ENCODE measurements at places on chromosomes 11 and 22. TPM values are rescaled to one million over a fixed set of nuclear protein-coding genes. Genes with fewer than 3 reads are reported as not detected.
A peak's percentile ranks its signal among the peaks of the same experiment; 100 is the strongest.

- DNase-seq = no peak
Measured at GRCh38 chr22:21650823-21651520, 8.9 kb downstream of the SDF2L1 start.

DNA sequence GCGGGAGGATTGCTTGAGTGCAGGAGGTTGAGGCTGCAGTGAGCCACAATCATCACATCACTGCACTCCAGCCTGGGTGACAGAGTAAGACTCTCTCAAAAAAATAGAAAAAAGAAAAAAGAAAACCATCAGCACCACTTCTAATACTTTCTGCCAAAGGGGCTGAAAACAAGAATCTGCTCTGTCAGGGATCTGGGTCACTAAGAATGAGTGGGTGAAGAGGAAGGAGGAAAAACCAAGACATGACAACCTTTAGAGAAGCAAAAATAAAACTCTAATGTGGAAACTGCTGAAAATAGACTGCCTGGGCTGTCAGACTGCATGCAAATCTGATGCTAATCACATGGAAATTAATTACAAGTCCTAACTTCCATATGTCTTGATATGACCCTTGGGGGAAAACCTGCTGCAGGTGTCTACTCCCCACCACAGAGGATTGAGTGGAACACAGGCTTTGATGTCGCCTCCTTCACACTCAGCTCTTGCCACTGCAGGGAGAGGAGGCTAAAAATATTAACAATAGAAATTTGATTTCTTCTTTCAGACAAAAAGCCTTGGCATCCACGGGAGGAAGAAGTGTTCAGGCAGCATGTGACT, 62.5 kb upstream of the CRTAM start:
- no peak for DNase-seq

GRCh38 chr11:33924341-33924740, 32.5 kb upstream of the LMO2 start:
- DNase-seq = no peak

DNA sequence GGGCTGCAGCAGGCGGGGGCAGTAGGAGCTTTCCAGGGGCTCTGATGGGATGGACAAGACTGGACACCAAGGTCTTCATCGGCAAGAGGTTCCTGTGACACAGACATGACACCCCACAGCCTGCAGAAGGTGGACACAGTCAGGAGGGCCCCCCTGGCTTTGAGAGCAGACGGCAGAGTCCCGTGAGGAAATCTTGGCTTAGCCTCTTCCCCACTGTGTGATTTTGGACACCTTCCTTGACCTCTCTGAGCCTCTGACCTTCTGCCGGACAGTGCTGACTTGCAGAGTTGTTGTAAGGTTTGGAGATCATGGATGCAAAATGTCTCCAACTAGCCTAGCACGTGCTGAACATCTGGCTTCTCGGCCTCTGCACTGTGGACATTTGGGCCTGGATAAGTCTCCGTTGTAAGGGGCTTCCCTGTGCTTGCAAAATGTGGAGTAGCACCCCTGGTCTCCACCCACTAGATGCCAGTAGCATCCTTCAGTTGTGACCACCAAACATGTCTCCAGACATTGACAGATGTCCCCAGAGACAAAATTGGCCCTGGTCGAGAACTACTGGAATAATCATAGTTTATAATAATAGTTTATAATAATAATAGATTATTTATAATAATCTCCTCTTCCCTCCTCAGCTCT, 54.6 kb downstream of the MCM5 start:
- no peak for DNase-seq

- no peak for DNase-seq
Measured at GRCh38 chr11:4493480-4493818, 11.0 kb downstream of the OR52K1 start.

DNA sequence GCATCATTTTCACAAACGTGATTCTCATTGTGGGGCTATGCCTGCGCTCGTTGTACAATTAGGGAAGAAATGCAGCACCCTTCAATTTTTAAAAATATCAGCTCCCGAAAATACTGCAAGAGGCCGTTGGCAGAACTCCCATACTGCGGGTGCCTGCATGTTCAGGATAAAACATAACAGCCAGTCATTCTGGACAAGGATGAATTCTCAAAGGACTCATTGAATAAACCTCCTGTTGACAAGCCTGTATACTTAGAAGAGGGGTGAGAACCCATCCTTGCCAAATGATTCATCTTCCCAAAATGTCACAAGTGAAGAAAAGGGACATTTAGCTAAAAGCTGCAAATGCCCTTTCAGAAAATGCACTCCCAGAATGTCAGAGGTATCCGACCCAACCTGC, 141.9 kb downstream of the CSNK2A3 start:
- DNase-seq = no peak

DNA sequence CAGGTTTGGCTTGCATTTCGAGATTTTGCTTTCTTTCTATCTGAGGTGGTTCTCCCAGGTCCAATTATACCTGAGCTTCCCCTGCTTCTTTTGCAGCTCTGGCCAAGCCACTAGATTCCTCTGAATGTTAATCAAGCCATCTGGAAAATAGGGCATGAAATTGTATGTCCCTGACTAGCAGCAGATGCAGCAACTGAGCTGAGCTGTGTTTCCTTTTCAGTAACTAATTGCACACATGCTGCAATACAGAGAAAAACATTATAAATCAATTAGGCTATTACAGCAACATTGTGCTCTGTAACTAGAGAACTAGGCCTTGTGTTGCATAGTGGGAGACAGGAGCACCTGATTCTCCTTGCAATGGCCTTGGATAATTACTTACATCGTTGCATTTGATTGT, 408.3 kb downstream of the ETS1 start:
- no peak for DNase-seq

DNA sequence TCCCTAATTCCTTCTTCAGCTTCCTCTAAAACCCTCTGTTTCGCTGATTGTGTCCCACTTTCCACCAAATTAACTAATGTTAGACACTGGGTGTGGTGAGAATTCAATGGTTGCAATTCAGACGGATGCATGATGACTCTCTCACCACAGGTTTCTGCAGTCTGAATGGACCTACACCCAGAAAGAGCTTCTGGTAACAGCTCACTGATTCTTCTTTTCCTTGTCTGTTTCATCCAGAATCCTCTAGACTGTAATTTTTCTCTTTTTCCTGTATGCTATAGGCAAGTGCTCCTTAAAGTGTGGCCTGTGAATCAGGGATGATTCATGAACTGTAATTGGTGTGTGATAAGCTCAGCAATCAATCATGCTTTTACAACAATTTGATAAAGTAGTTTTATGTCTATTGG, 18.1 kb downstream of the MMP10 start:
- DNase-seq = peak; percentile 45

DNA sequence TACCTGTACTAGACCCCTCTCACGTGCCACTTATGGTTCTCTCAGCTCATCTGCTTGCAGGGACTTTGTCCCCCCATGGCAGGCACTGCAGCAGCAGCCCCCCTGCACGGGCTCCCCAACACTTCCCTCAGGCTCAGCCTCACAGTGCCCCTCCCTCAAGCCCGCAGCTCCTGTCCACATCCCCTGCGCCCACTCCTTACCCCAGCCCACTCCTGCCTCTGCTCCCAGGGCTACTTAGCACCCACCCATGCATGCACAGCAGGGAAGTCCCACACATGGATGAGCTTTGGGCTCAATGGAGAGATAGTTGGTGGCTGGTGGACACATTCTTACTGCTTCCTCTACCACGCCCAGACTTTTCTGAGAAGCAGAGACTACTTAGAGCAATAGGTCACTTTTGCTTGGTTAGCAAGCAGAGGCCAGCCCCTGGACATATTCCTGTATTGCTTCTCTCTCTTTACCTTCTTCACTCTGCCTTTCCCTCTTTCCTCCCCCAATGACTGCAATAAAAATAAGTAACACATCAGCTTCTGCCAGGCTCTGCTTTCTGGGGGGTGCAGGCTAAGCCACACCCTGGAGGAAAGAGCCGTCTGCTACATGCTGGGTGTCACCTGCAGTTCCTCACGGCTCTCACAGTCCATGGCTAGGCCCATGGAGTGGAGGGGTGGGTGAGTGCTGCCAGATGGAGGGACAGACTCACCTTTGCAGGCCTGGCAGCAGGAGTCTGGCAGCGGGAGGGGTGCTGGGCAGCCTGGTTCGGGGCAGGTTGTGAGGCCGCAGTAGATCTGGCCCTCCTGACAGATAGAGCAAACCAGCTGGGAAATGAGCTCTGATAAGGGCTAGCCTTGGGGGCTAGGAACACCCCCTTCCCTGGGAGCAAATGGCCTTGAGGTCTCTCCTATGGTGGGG, 23.4 kb downstream of the CHRDL2 start:
- no peak for DNase-seq

DNA sequence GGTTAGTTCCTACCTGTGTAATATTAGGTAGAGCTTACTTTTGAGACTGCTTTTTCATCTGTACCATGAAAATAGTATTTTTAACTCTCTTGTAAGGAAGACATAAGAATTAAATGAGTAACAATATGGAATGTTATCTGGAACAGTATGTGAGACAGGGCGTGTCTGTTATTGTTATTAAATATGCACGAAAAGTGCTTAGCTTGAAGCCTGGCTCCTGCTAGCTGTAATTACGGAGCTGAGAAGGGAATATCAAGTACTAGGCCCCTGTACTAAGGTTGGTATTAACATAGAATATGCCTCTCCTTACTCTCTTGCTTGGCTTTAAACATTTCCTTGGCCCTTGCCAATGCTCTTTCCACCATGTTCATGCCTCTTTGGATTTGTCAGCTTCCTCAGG, 194.0 kb downstream of the FAM76B start:
- no peak for DNase-seq

DNA sequence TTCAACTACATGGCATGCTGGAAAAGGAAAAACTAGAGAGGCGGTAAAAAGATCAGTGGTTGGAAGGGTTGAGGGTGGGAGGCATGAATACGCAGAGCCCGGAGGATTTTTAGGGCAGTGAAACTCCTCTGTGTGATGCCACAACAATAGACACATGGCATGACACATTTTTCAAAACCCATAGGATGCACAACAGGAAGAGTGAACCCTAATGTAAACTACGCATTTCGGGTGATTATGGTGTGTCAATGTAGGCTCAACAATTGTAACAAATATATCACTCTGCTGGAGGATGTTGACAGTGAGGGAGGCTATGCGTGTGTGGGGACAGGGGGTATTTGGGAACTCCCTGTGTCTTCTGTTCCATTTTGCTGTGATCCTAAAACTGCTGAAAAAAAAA, 15.7 kb upstream of the FAM83F start:
- no peak for DNase-seq

- DNase-seq = peak; percentile 50
Measured at GRCh38 chr22:38706101-38706900, 557 bp downstream of the GTPBP1 start.

DNA sequence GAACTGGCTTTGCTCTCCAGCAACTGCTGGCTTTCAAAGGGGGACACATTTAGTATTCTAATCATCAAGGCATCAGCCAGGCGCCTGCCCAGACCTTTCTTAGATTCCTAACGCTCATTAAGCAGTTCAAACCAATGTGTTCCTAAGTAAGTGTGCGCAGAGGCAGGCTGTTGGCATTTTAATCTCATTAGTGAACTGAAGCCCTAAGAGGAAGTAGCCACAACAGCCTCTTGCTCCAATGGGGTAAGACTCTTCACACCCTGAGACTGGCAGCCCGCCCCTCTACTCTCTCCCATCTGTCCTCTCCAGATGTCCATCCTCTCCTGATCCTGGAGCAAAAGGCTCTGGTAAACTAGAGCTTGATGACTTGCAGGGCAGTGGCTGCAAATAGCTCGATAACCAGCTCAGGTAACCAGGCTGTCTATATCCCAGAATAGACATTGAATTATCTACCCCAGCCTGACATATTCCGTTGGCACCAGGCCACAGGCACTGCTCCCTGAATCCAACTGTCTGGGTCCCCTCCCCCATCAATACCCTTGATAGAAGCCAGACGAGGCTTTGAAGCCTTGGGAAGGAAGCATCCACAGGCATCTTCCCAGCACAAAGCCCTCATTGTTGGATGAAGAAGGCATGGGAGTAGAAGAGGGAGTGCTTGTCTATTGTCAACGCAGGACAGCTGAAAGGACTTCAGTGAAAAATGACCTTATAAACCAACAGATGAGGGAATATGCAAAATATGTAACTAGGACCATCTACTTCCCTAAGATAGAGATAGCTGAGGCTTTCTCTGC, 321.1 kb downstream of the TENM4 start:
- no peak for DNase-seq

GRCh38 chr11:117876341-117877119, at the start of gene FXYD6:
Gene FXYD6, minus strand, starts transcription at chr11:117876658. Its CDS starts 33,882 bp downstream, at chr11:117842776.
- no peak for DNase-seq

GRCh38 chr11:25587496-25587895, 744.4 kb upstream of the ANO3 start:
- no peak for DNase-seq

DNA sequence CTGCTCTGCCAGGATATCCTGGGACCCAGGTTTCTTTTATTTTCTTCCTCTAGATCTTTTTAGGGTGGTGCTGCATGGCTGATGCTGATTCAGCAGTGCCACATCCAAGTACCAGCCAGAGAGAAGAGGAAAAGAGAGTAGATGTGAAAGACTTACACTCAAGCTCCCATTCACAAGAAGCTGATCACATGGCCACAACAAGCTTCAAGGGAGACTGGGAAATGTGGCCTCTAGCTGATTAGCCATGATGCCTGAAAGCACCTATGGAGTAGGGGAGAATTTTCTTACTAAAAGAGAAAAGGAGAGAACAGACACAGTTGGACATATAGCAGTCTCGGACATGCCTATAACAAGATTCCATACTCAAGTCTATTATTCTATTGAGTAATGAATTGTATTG, 34.4 kb upstream of the FJX1 start:
- DNase-seq = no peak

- no peak for DNase-seq
Measured at GRCh38 chr11:91100427-91100826, 877.6 kb upstream of the CHORDC1 start.

DNA sequence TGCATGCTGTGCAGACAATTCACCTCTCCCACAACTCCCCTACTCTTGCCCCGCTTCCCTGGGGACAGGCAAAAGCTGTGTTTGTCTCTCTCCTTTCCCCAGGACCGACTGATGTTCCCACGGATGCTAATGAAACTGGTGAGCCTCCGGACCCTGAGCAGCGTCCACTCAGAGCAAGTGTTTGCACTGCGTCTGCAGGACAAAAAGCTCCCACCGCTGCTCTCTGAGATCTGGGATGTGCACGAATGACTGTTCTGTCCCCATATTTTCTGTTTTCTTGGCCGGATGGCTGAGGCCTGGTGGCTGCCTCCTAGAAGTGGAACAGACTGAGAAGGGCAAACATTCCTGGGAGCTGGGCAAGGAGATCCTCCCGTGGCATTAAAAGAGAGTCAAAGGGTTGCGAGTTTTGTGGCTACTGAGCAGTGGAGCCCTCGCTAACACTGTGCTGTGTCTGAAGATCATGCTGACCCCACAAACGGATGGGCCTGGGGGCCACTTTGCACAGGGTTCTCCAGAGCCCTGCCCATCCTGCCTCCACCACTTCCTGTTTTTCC, 1.4 kb upstream of the MADD start:
- DNase-seq = no peak

CECR2 gene
- total RNA-seq = 2.1 TPM

CLNS1A gene
- 89.9 TPM for total RNA-seq

OR56B1 gene
- total RNA-seq = not detected

SLC29A2 gene
- 4.8 TPM for total RNA-seq

OR2D2 gene
- 0.31 TPM for total RNA-seq

AIFM3 gene
- total RNA-seq = not detected

CNIH2 gene
- total RNA-seq = 0.78 TPM
